BJ (cell line): ENCODE measurements at places on chromosomes 12 and 14. TPM values are rescaled to one million over a fixed set of nuclear protein-coding genes. Genes with fewer than 3 reads are reported as not detected.

GRCh38 chr12:23576372-23576771 lies 373.1 kb downstream of the SOX5 start:
- no peak for DNase-seq

Gene KIF5A
- polyA plus RNA-seq: 0.50 and 0.64 TPM in 2 replicates

DNA sequence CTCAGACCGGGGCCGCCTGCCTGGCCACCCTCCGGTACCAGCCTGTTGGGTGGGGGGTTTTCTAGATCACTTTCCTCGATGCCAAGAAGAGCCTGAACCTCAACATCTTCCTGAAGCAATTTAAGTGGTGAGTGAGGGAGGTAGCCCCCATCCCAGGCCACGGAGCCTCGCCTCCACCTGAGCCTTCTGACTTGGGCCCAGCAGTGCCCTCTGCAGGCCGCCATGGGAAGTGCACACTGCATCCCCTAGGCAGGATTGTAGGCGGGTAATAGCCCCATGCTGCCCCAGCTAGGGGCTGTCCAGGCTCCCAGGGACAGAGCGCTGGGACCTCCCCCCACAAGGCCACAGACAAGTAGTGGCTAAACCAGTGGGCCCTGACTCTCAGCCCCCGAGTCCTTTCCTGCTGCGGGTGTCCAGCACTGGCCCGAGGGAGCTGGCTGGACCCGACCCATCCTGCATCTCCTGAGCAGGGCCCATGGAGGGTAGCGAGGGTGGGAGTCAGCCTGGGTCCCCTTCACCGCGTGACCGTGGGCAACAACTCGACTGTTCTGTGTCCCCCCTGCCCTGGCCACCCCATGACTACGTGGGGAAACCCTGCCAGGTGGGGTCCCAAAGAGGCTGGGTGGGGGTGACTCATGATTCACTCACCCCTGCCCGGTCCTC lies 15.3 kb upstream of the ADSS1 start:
- DNase-seq: no peak

- DNase-seq: no peak
Observed at GRCh38 chr12:1792406-1792805, 28.0 kb upstream of the LRTM2 start.

Gene NOS1
- polyA plus RNA-seq: not detected in 2 replicates

- DNase-seq: no peak
Observed at GRCh38 chr14:104609666-104610065, 5.1 kb upstream of the TMEM179 start.

Gene NEDD8
- polyA plus RNA-seq: 242 and 329 TPM in 2 replicates

Gene OAS3
- 3.7 and 6.7 TPM in 2 replicates for polyA plus RNA-seq

- DNase-seq: no peak
Observed at GRCh38 chr12:131092901-131093603, 139.3 kb downstream of the ADGRD1 start.

- DNase-seq: no peak
Observed at GRCh38 chr14:105091054-105091516, 25.9 kb upstream of the GPR132 start.

- DNase-seq: no peak
Observed at GRCh38 chr12:43179486-43179885, 372.5 kb downstream of the ADAMTS20 start.

Gene PRKAG1
- polyA plus RNA-seq: 94.1 and 127 TPM in 2 replicates

DNA sequence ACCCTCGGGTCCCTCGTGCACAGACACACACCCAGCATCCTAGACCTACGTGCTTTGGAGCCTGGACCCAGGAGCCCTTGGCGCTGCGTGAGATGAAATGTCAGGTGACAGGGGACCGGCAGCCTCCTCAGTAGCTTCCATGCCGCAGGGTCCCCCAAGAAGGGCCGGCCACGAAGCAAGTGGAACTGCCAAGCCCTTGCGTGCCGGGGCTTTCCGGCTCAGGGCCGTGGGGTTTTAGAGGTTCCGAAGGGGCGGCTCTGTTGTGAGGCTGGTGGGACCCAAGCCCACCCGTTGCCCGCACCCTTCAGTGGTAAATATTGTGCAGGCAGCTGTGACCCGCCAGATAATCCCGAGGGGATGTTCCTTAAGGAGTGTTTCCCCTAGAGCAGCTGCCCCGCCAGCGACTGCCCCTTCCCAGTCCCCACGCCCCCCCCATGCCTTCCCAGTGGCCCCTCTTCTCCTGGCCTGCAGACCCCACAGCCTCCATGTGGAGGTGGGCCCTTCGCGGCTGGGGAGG lies 133.7 kb downstream of the ADGRD1 start:
- DNase-seq: no peak

Gene KERA
- polyA plus RNA-seq: not detected in 2 replicates

DNA sequence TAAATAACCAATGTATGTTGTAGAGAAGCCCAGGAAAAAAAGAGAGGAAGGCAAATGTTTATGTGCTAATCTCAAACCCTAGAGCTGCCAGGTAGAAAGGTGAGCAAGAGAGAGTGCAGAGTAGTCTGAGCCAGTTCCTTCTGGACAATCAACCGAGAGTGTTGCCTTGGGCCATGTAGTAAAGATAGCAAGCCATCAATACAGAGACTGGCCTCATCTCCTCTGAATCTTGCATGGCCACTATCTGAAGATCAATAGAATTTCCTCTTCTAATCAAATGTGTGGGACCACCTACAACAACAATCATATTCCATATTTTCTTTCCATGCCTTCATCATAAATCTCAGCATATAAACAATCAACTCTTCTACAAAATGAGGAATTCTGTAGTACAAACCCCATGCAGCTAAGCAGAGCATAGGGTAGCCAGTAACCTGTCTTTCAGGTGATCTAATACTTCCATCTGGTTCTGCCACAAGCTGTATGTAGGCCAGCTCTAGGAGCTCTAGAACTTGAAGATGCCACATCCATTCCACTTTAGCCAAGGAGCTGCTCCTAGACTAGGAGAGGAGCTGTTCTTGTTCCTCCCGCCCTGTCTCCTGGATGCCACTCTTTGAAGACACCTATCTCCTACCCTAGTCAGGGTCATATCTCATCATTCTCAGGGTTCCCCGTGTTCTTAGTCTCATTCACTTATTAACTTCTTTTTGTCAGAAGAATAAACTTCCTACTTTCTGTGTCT lies 75.8 kb upstream of the SLC38A4 start:
- DNase-seq: no peak

Gene RPGRIP1
- not detected in 2 replicates for polyA plus RNA-seq

Gene P2RX4
- polyA plus RNA-seq: 22.9 and 25.8 TPM in 2 replicates

DNA sequence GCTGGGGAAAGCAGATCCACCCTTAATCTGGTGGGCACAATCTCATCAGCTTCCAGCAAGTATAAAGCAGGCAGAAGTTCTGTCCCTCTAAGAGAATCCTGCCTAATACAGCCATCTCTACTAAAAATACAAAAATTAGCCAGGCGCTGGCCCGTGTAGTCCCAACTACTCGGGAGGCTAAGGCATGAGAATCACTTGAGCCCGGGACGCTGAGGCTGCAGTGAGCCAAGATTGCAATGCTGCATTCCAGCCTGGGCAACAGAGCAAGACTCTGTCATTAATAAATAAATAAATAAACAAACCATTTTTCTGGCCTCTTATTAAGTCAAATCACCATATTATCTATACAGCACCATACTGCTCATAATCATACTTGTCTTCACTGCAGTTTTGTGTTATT lies 111.2 kb downstream of the MED13L start:
- no peak for DNase-seq

GRCh38 chr14:36091096-36091495 lies 85.4 kb downstream of the PTCSC3 start:
- DNase-seq: peak; percentile 89

DNA sequence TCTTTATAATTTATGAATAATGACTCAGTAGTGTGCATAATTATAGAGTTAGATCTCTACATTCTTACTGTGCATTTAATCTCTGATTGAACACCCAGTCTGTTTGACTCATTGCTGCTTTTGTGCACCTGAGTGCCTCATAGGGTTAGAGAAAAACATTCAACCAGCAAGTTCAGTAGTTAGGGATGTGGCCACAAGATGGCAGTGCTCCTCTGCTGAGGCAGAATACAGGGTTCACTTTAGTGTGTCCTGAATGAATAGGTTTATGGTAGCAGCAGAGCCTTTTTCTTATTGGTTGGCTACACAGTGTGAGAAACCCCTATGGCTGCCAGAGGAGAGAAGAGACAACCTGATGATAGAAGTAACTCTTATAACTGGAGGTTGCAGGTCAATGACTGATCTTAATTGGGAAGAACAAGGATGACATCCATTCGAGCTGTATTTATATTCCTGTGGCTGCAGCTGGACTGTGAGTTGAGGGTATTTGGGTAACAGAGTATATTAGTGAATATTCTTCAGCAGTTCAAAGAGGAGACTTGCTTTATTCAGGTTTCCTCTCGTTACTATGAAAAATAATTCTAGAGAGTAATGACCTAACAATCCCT lies 194.9 kb upstream of the OR4E1 start:
- DNase-seq: no peak

Gene LMO3
- not detected in 2 replicates for polyA plus RNA-seq

DNA sequence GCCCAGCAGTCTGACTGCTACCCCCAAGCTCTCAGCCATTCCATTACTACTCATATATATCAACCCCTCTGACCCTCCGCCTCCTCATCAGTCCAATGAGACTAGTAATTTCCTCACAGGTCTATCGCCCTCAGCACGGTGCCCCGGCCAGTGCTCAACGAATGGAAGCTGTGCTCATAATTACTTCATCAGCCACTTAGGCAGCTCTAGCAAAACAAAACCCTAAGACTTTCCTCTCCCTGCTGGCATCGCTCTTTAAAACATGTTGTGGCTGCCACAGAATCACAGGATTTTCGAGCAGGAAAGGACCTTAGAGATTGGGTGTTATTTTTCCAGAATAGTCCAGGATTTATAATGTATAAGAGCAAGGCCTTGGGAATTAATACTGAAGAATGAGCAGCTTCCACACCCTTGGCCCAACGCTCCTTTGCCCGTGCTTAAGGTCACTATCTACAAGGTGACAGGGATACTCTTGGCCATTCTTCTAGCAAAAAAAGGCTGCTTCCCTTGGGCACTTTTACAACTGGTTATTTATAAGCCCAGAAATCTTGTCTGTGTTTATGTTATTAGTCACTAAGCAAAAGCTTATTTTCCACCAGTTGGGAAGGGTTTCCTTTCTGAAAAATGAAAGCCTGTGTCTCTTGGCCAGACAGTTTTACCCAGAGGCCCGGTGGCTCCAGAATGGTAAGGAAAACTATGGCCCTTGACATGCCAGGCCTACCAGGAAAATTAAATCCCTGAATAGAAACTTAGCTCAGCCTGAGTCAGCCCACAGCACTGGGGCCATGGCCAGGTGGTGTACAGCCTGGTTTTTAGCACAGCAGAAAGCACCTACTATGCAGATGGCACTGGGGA lies 47.9 kb downstream of the NUAK1 start:
- DNase-seq: peak; percentile 87

- DNase-seq: no peak
Observed at GRCh38 chr12:68469113-68469512, 137.0 kb upstream of the MDM1 start.

GRCh38 chr12:69360348-69360672 lies 767 bp downstream of the YEATS4 start:
- no peak for DNase-seq

Gene IFNG
- polyA plus RNA-seq: not detected in 2 replicates

GRCh38 chr12:42652048-42652447 lies 62.5 kb upstream of the PRICKLE1 start:
- no peak for DNase-seq

- no peak for DNase-seq
Observed at GRCh38 chr14:57291692-57292647, 23.2 kb downstream of the AP5M1 start.

Gene TEX22
- 0.17 and 0.22 TPM in 2 replicates for polyA plus RNA-seq

Gene VRTN
- not detected in 2 replicates for polyA plus RNA-seq

DNA sequence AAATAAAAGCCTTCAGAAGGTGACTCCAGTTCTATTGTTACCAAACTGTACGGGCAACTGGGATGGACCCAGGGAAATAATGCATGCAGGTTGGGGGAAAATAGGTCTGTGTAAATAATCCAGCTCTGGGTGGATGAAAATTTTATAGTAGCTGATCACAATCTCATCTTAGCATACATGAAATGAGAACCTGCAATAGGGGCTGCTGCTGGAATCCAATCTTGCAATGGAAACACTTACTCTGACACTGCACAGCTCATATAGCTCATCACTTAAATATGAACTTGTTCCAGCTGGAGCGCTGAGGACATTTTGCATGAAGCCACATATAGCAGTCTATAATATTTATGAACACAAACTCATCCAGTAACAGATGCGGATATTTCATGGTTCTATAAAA lies 40.1 kb upstream of the GAS2L3 start:
- no peak for DNase-seq
